IPS-NIHi11 (cell line): ENCODE measurements at places on chromosomes 6 and 20.
A peak's percentile ranks its signal among the peaks of the same experiment; 100 is the strongest.

DNA sequence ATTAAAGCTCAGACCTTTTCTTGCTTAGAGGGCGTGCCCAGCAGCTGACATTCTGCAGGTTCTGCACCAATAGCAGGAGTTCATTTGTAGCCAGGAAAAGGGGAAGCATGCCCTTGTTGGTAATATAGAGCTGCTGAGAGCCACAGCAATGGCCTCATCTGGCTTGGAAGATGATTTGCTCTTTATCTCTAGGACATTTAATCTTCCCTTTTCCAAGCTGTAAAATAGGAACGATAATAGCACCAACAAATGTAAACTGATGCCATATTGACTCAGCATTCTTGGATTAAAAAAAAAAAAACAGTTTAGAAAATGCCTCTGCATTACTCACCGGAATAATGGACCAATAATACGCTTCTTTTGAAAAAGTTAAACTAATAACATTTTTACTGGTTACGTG, 93.4 kb upstream of the SLC2A12 start:
- peak; percentile 36 for DNase-seq

DNA sequence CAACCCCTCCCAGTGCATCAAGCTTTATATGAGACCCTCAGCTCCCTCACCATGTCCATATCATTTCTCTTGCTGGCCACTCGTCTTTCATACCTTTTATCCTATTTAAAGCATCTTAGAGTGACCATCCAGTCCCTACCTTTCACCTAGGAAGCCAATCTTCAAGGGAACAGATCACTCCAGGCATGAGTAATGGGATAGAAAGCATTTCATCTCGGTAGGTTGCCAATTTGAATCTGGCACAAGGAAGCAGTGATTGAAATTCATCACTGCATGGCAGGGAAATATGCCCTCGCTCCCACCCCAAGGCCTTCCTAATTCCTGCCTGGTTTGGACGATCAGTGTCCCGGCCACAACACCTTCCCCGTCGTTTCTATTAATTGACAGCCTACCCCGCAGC, 150.4 kb downstream of the CFAP61 start:
- no peak for DNase-seq

GRCh38 chr20:44019638-44020335, 105.1 kb downstream of the TOX2 start:
- no peak for DNase-seq

- no peak for DNase-seq
Observed at GRCh38 chr20:25499855-25500434, 85.4 kb downstream of the NINL start.

DNA sequence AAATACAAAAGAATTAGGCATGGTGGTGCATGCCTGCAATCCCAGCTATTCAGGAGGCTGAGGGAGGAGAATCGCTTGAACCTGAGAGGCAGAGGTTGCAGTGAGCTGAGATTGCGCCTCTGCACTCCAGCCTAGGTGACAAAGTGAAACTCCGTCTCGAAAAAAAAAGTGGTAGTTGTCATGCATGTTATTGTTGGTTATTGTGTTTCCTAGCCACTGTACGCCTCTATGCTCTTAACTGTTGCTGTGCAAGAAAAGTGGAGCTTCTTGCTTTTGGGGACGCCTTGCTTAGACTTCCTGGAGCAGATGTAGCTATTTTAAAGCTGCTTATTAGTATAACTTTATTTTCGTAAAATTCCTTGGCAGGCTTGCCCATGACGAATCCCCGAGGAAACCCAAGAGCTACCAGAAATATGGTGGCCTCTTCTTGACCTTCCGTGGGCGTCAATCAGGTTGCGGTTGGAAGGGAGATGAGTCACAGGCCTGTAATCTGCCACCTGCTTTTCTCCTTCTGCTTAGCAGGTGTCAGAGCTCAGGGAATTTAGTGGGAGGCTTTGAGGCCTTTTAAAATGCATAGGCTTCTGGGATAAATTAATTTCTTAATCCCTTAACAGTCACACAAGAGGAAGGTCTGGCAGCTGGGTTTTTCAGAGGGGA, 17.3 kb downstream of the GABRR2 start:
- DNase-seq: peak; percentile 42

GRCh38 chr6:6895929-6896328, 211.8 kb upstream of the RREB1 start:
- no peak for DNase-seq

- no peak for DNase-seq
Observed at GRCh38 chr6:93248631-93249030, 170.7 kb downstream of the EPHA7 start.

DNA sequence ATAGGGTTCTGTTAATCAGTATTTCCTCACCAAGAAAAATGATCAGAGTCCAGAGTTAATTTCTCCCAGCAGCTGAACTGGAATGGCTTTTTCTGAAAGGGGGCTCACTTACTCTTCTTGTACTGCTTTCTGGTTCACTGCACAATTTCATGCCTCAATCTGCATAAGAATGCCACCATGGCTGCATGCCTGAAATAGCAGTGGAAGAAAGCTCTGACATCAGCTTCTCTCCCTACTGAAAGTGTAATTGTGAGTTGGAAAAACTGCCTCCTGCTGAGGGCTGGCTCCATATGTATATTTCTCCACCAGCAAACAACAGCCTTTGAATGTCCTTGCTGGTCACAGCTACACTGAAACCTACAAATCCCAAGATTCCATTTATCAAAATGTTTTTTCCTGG, 1027.2 kb upstream of the GJE1 start:
- DNase-seq: peak; percentile 70

- peak; percentile 41 for DNase-seq
Observed at GRCh38 chr6:44667668-44668390, 280.3 kb downstream of the CDC5L start.

DNA sequence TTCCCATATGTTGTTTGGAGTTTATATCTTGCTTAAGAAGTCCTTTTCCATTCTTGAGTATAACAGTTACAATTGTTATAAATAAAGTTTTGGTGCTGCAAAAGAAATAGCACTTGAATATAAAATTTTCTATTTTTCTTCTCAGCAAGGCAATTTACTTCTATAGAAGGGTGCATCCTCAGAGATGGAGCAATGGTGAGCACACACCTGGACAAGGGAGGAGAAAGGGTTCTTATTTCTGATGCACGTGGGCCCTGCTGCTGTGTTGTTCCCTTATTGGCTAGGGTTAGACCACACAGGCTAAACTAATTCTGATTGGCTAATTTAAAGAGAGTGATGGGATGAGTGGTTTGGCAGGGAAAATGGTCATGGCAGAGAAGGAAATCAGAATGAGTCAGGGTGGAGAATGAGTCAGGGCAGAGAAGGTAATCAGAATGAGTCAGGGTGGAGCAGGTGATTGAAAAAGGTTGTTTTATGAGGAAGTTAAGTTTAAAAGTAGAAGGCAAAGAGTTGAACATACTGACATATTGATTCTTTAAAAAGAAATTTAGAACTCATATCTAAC, 38.0 kb downstream of the CST8 start:
- DNase-seq: no peak

- DNase-seq: no peak
Observed at GRCh38 chr20:23118144-23118543, 32.0 kb upstream of the CD93 start.

- no peak for DNase-seq
Observed at GRCh38 chr6:132003516-132004178, 52.5 kb upstream of the CCN2 start.

DNA sequence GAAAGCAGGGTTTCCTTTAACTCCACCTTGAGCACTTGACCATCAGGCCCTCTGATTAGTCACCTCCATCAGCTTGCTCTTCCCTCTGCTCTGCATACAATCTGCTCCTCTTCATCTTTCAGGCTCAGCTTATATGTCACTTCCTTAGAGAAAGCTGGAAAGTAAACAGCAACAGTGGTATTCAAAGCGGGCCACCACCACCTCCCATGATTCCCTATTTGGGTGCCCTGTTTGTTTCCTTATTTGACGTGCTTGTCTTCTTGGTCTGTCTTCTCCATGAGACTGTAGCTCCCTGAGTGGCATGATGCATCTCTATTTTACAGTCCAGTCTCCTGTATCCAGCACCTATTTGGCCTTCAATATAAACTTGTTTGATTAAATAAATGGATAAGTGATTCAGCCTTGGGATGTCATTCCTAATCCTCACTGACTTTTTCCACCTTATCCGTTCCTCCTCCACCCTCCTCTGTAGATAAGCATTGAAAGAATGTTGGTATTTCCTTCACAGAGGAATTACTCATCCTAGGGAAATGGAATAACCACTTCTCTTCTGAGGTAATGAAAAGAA, 102.8 kb upstream of the SGK1 start:
- no peak for DNase-seq

DNA sequence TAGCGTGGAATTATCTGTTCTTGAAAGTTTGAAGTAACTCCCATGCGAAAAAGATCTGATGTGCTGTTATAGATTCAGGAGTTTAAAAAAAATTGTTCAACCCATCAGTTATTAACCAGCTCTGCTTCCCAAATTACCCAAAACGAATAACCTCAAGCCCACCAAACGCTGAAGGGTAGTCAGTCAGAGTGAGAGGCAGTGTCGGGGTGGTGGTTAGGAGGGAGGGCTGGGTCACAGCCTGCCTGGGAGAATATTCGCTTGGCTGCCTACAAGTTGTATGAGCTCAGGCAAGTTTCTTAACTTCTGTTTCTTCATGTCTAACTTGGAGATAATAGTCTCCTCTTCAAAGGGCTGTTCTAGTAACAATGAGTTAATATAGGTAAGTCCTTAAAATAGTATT, 114.6 kb downstream of the JPH2 start:
- no peak for DNase-seq

- DNase-seq: peak; percentile 19
Observed at GRCh38 chr6:155530219-155530834, 74.7 kb upstream of the NOX3 start.

DNA sequence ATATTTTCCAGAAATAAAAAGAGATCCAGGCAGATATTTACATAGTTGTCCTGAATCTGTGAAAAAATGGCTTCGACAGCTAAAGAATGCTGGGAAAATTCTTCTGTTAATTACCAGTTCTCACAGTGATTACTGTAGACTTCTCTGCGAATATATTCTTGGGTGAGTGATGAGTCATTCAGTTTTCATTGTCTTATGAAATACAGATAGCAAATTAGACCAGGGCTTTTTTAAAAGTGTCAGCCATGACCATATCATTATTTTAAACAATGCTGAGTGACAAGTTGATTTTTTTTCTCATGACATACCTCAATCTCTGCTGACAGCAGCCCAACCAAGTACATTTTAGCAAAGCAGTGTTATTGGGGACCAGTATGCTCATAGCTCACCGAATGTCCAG, 32.8 kb downstream of the TSPYL4 start:
- DNase-seq: no peak

GRCh38 chr20:14711652-14712051, 374.2 kb upstream of the FLRT3 start:
- DNase-seq: peak; percentile 38

GRCh38 chr6:45438849-45439406, 61.2 kb upstream of the SUPT3H start:
- DNase-seq: no peak

- DNase-seq: no peak
Observed at GRCh38 chr20:14470231-14470899, 133.0 kb upstream of the FLRT3 start.

GRCh38 chr6:149867876-149868640, 3.9 kb upstream of the LRP11 start:
- DNase-seq: peak; percentile 52

DNA sequence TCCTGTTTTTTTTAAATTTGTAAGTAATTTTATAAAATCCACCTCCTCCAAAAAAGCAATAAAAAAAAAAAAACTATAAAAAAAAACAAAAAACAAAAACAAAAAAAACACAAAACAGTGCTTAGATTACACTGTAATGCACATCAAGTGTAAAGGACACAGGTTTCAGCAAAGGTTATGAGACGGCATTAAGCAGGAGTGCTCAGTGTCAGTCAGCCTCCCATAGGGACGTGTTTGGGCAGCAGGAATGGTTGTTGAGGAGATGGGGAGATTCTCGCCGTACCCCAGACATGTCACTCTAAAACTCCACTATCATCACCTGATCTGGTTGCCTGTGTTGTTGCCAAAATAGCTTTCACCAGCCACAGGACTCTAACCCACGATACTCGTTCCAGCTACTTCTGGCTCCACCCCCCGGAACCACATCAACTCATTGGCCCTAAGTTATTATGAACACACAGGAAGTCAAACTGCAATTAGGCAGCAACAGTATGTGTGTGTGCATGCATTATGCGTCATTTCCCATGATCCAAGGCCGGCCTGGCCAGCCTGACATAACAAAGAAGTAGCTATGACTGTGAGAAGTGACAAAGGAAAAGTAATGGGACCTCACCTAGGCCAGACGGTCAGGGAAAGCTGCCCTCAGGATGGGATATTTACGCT, 28.7 kb downstream of the ECT2L start:
- DNase-seq: no peak

GRCh38 chr6:25682324-25682723, 30.3 kb downstream of the SCGN start:
- DNase-seq: no peak

DNA sequence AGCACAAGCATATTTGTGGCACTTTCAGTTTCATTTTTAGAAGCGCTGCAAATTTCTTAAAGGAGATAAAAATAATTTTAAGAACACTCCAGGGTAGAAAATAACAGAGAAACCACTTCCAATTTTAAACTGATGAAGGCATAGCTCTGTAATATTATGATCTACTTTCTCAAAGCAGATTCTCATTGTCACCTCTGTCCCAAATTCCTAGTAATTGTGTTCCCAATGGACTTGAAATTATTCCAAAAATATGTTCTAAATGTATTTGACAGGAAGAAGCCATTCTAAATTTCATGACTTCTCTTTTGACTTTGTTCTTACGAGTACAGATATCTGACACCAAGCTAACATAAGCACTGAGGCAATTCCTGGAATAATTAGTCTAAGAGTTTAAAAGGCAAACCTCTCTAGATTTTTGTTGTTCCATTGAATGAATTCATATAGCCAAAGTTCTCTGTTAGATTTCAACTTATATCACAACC, 140.2 kb upstream of the CARMIL1 start:
- no peak for DNase-seq

DNA sequence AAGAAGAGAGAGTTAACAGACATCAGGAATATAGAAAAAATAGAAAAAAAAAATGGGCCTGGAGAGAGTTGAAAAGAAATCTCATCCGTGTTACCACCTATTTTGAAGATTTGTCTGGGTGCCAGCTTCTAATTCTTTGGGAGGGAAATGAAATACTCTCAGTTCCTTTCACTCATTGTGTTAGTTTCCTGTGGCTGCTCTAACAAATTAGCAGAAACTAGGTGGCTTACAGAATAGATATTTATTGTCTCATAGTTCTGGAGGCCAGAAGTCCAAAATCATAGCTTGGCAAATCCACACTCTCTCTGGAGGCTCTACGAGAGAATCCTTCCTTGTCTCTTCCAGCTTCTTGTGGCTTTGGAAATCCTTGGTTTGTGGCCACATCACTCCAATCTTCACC, 225.1 kb upstream of the BTBD3 start:
- no peak for DNase-seq

DNA sequence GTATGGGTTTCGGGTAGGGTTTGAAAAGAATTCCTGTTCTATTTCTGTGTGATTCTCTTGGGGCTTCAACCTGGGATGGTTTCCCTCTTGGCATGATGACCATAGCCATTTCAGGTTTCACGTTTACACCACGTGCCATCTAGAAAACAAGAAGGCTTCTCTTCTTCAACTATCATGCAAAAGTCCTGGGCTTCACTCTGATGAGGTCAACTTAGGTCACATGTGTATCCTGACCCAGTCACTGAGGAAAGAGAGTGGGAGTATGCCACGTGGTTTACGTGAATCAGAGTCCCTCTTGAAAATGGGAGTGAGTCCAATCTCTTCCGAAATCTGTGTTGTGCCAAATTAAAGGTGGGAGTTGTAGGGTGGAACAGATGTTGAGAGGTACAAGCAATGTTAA, 141.3 kb upstream of the INSM1 start:
- no peak for DNase-seq
